Stimulated activated naive B cell treated with anti-CD40 and anti-IgM and Interleukin-4, amounts not matched to agents 10 μg/mL and 1 μg/mL and 100 μg/mL, for 72 hours (primary cell): ENCODE measurements at places on chromosomes 6 and 20.
A peak's percentile ranks its signal among the peaks of the same experiment; 100 is the strongest.

DNA sequence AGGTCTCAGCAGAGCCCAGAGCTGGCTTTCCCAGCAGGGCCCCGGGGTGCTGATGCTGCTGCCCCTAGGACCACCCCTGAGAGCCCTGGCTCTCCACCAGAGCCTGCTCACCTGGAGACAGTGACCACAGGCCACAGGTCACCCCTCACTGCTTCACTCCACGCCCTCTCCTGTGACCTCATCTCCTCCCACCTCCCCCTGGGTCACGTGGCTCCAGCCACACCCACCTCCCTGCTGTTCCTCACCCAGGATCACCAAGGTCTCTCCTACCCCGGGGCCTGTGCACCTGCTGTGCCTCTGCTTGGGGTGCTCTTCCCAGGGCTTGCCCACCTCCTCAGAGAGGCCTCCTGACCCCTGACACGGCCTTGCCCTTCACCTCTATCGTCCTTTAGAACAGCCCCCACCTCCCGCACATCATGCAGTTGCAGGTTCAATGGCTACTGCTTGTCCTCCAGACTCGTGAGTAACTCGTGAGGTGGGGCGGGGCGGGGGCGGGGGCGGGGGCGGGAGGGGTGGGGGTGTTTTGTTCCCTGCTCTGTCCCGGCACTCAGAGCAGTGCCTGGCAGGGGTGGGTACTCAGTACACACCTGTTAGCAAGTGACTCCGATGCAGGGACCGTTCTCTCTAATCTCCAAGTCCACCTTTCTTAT lies 468.0 kb downstream of the PREX1 start:
- peak; percentile 70 for DNase-seq

- DNase-seq: no peak
These were observed 250.1 kb downstream of the ATXN1 start for GRCh38 chr6:16511040-16511660.

GRCh38 chr20:1685304-1686052 lies 27.9 kb upstream of the SIRPG start:
- no peak for DNase-seq

- no peak for DNase-seq
These were observed 16.4 kb downstream of the MICA start for GRCh38 chr6:31419842-31420241.

DNA sequence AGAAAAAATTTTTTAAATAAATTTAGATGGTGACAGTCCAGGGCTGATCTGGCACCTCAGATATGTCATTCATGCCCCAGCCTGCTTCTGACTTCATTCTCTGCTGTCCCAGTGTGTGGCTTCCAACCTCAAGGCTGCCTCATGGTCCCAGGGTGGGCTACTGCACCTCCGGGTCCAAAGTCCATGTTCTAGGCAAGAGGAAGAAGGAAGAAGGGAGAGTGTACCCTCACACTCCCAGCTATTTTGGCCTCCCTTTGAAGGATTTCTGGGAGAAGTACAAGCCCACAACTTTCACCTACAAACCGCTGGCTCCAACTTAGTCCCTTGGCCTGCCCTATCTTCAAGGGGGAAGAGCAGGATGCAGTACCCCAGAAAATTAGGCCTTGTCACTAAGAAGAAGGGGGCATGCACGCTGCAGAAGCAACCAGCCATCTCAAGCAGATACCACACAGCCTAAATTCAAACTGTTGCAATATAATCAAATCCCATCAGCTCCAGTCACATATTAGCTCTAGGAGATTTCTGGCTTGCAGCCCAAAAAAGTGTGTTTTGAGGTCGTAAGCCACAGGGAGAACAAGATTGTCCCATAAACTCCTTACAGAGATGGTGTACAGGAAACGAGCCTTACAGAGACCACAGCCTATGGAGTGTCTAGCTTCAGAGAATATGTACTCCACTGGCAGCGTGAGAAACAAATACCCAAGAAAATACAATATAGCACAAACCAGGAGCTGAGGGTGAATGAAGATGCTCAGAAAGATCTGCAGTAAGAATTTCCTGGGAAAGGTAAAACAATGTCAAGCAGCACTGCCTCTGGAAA lies 906 bp upstream of the BTN3A2 start:
- no peak for DNase-seq

DNA sequence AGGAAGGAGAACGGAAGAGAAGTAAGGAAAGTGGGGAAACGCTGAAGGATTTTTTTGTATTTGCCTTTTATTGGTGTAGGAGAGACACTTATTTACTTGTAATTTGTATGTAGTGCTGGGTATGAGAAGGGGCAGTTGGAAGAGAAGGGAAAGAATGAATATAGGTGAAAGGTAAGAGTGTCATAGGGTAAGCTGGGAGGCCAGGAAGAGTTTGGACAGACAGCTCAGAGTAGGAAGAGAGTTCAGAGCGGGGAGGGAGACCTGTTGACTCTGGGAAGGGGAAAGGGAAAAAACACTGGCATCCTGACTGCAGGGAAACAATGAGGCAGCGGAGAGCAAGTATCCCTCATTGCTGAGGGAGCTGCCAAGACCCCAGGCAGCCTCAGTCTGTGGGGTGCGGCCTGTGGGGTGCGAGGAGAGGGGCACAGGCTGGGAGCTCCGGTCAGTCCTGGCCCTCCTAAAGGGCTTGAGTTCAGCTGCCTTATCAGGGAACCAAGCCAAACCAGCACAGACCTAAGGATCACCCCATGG lies 3.1 kb downstream of the TRAF3IP2 start:
- DNase-seq: no peak

GRCh38 chr6:7636151-7636550 lies 46.2 kb downstream of the SNRNP48 start:
- no peak for DNase-seq
